HS-5 (cell line): ENCODE measurements at places on chromosomes 4 and X.

- no peak for DNase-seq
Measured at GRCh38 chrX:48945517-48946348, 11.7 kb downstream of the OTUD5 start.

DNA sequence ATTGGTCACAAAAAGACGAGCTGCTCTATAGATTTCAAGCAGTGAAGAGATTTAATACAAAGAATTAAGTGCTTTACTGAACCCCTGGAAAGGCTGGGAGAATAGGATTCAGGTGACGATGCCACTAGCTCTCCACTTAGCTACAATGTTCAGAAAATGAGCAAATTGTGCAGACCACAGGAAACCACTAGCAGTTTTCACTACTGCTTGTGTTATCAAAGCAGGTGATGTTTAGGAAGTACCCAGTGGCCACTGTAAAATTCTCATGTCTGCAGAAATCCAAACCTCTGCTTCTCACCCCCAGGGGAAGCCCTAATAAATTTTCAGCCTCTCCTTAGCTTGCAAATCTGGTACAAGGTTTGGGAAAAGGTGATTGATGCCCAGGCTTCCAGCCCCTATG, 165.1 kb downstream of the IL1RAPL1 start:
- no peak for DNase-seq

DNA sequence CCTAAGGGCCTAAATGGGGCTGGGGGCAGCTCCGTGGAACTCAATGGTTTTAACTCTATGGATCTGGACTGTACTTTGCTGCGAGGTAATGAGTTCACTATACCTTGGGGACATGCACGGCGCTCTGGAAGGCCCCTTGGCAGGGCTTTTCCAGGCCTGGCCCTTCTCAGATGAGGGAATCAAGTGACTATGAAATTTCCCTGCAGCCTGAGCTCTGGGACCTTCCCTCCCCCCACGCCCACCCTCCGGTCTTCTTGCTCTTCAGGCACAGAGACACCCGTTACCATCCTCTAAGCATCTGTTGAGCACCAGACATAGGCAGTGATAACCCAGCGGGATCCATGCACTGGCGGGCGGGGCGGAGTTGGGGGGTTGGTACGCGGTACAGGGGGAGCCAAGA, 109.2 kb downstream of the PSAPL1 start:
- no peak for DNase-seq

- DNase-seq: no peak
Measured at GRCh38 chr4:79023799-79024770, 84.8 kb upstream of the PAQR3 start.

DNA sequence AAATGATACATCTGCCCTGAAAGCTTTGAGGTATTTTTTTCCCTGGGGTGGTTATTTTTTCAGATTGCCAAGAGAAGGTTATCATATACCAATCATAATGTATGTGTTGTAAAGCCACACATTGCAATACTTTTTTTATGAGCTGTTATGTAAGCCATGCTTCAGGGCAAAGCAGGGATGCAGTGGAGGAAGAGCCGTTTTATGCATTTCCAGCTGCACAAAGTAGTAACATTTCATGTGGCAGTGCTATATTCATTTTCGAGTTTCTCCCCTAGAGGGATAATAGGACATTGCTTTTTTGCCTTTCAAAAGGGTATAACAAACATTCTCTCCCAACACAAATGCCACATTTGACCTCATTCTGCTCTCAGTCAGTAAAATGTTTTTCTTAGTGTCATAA, 68.5 kb downstream of the GALNT7 start:
- DNase-seq: no peak

GRCh38 chrX:9310616-9311015, 154.2 kb upstream of the TBL1X start:
- DNase-seq: no peak

GRCh38 chrX:64097891-64098290, 107.6 kb downstream of the AMER1 start:
- no peak for DNase-seq

DNA sequence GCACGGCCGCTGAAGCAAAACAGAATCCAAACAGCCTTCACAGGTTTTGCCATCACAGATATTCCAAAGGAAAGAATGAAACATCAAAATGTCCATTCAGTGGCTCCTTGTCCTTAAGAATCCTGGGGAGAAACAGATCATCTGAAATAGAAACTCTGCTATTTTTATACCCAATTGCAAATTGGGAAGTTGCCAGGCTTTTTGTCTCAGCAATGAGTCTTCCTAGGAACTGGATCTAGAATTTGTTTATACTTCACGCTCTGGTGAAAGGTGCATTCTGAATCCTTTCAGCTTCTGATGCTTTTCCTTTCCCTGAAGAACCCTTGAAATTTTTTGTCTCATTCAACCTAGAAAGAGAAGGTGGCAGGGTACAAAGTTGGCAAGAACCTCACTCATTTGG, 218.9 kb downstream of the FBXW7 start:
- no peak for DNase-seq

DNA sequence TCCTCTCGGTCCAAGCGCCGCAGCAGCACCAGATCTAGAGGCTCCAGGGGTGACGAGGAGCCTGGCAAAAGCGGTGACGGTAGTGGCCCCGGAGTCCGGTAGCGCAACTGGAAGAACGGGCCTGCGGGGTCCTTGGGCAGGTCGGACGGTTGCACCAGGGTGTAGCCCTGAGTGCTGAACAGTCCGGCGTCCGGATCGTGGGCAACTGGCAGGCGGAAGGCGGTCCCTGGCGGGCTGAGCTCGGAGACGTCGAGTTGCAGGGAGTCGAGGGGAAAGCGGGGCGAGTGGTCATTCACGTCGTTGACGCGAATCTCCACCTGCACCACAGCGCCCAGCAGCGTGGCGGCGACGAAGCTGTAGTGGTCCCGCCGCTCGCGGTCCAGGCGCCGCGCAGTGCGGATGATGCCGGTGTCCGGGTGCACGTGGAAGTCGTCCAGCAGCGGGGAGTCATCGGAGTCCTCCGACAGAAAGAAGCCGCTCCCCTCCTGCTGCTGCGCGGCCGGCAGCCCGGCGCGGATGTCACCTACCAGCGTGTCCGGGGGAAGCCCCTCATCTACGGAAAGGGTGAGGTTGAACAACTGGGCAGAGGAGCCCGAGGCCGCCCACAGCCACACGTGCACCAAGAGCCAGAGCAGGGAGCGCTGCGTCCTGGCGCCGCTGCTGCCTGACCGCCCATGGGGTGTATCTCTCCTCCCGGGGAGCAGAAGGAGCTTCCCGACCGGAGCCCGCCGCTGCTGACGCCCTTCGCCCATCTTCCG, 837 bp downstream of the DCHS2 start:
- DNase-seq: no peak

- DNase-seq: no peak
Measured at GRCh38 chr4:182429896-182430295, 186.7 kb downstream of the TENM3 start.
